HCEC 1CT (cell line): ENCODE measurements at places on chromosomes 12 and 14.

DNA sequence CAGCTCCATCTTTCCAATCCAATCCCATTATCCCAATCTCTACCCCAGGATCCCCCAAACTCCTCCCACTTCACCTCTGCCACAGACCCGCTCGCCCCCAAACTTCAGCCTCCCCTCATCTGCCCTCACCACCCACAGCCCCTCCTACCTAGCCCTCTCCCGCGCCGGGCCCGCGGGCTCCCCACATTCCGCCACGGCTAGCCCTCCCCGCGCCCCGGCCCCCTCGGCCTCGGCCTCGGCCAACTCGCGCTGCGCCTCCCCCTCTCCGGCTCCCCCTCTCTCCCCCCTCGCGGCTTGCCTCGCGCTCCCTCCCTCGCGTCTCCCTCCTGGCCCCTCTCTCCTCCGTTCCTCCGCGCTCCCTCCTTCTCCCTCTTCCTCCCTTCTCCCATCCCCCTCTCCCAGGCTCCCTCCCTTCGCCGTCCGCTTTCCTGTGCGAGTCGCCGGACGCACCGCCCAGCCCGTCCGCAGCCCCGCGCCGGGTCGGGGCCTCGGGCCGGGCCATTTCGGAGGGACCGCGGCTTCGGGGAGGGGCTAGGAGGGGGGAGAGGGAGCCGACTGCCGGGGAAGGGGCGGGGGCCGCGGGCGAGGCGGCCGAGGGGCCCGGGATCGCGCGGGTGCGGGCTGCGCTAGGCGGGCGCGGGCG is at the start of gene ATN1:
Gene ATN1 (plus strand): TSS at position 581 of the 643 bp plus-strand sequence. CDS start 6,043 bp downstream, outside the sequence.
- peak; percentile 77 for DNase-seq

GRCh38 chr14:66508547-66508845 is 549 bp downstream of the GPHN start:
- no peak for DNase-seq

GRCh38 chr12:125922330-125922729 is 857.1 kb downstream of the AACS start:
- DNase-seq: no peak

DNA sequence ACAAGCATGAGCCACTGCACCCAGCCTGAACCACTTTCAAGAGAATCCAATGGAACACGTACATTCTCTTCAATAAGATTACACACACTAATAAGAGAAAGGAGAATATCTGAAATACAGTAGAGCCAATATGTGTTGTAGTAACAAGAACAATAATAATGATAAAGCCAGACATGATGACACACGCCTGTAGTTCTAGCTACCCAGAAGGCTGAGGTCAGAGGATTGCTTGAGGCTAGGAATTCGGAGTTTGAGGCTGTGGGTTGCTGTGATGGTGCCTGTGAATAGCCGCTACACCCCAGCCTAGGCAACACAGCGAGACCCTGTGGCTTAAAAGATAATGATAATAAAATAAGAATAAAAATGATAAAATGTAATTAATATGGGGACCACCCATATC is 15.6 kb downstream of the APOBEC1 start:
- DNase-seq: no peak

- no peak for DNase-seq
These were observed 348.7 kb downstream of the NAV3 start for GRCh38 chr12:78179346-78179745.

GRCh38 chr14:61130512-61131260 is 149.6 kb downstream of the SLC38A6 start:
- no peak for DNase-seq

GRCh38 chr12:54173066-54173726 is 15.6 kb downstream of the SMUG1 start:
- no peak for DNase-seq

DNA sequence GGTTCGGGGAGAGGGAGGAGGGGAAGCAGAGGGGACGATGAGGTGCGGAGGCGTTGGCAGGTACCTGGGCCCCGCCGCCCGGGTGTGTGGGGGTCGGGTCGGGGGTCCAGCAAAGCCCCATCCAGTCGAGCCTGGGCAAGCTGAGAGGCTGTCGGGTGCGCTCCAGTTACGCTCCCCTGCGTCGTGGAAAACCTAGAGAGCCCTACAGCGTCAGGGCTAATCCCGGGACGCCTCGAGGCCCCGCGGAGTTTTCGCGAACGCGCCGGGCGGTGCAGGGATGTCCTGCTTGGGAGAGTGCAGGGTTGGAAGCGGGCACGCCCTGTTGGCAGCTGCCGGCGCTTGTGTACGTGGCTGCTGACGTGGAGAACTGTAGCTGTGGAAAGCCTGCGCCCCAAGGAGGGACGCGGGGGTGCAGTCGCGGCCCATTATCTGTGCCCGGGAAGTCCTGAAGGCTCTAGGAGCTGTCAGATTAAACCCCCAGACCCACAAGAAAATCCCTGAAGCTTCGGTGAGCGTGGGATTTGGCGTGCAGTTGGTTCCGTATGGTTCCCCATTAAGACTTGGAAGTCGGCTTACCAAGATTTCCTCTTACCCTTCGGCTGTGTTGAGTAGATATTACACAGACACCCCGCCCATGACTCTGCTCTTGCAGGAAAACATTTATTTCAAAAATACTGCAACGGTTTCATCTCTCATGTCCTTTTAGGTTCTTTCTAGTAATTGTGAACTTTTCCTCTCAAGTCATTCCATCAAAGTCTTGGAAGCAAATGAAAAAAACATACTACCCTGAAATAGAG is 11.3 kb upstream of the SLC38A2 start:
- DNase-seq: peak; percentile 96

DNA sequence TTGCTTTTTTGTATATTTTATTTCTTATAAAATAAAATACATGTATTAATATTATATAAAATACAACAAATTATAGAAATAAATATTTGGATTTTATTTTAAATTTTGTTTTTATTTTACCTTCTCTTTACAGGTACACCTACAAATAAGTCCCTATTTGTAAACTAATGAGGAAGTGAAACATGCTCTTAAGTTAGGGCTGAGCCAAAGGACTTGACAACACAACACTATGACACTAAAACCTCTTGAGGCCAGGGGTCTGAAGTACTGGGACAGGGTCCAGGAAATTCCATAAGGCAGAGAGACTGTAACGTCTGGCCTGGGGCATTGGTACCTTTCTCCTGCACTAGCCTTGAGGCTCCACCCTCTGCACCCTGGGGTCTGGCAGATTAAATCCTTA is 293.2 kb downstream of the FOXN3 start:
- no peak for DNase-seq

DNA sequence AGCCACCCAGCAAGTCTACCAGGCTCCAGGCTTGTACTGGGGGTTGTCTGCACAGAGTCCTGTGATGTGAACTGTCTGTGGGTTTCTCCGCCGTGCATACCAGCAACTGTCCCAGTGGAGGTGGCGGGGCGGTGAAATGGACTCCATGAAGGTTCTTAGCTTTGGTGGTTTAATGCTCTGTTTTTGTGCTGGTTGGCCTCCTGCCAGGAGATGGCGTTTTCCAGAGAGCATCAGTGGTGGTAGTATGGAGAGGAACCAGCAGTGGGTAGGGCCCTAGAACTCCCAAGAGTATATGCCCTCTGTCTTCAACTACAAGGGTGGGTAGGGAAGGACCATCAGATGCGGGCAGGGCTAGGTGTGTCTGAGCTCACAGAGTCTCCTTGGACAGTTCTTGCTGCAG is 303.8 kb downstream of the TMEM121 start:
- DNase-seq: no peak

GRCh38 chr12:132444957-132445883 is 44.7 kb upstream of the FBRSL1 start:
- no peak for DNase-seq

- no peak for DNase-seq
These were observed 29.4 kb upstream of the ACTN1 start for GRCh38 chr14:69008421-69008884.

DNA sequence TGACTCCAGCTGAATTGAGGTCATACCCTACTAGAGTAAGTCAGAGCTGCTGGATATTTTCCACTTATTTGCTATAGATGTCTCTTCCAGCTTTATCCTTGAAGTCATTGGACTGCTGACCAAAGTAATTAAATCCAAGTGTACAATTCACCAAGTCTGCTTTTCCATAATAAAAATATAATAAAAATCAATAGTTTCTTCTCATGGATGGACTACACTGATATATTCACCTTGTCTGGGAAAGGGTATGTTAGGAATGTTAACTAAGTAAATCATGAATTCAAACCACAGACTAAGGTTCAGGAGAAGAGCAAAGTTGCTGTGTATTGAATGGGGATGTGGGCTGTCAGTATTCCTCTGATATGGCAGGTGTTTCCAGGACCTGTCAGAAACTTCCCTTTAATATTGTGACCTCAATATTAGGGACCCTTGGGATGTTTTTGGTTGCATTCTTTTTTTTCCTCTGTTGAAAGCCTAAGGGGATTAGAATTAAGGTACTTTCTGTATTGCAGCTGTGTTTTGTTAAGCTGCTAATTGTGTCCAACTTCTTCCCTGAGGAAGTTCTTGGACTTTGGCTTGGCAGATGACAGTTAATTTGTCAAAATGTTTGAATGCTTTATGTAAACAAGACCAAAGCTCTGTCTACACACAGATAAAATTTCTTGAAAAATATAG is 284.0 kb downstream of the ATP23 start:
- DNase-seq: no peak

GRCh38 chr12:5511644-5512600 is 80.0 kb downstream of the NTF3 start:
- DNase-seq: no peak

DNA sequence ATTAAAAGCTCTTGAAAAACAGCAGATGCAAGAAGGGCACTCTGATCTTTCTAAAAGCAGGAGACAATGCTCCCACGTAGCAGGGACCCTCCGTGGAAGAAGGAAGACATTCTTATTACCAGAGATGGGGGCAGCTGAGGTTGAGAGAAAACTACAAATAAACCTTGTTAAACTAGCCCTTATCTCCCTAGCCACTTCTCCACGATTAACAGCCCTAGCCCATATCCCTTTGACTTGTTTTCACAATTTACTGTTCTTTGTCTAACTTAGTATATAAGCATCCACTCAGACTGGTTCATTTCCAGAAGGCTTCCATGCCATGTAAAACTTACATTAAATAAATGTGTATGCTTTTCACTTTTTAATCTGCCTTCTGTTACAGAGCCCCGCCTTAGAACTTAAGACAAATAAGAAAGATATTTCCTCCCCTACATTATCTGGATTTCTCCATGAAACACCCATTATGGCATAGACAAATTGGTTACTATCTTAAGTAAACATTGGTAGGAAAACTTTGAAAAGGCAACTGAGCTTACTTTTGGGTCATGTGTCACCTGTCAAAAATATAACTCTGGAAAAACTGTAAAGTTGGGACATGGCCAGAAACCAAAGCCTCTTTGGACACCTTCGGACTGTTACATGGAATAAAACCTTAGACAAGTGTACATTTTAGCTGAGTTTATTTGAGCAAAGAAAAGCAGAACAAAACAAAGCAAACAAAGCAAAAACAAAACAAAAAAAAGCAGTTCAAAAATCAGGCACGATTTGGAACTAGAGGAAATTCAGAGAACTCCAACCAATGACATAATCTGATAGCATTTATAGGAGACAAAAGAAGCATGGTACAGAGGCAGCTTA is 4.9 kb upstream of the RNASE1 start:
- DNase-seq: no peak

GRCh38 chr12:125451408-125451807 is 386.2 kb downstream of the AACS start:
- DNase-seq: no peak

DNA sequence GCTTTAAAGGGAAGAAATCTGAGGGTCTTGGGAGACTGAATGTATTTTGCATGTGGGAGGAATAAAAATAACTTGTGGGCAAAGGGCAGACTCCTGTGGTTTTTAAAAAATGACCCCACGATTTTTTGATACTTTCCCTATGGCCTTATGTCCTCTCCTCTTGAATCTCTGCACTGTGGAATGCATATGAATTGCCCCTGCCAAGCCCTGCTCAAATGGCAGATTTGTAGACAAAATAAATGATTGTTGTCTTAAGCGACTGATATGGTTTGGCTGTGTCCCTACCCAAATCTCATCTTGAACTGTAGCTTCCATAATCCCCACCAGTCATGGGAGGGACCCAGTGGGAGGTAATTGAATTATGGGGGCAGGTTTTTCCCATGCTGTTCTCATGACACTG is 223.8 kb downstream of the DACT1 start:
- no peak for DNase-seq

DNA sequence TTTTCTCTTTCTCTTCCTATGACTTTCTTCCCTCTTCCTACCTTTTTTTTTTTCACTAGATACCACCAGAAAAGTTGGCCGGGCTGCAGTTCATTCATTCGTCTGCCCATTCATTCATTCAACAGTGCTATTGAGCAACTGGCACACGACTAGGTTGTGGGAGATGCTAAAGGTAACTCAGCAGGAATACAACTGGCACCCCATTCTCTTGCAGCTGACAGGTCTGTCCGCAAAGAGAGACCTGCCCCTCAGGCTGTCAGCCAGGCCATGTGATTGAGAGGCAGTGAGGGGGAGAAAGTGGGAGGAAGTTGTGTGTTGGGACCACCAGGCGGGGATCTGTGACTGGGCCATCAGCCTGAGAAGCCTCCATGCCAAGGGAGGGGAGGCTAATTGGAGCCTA is 105.2 kb downstream of the TSPAN9 start:
- no peak for DNase-seq

- DNase-seq: no peak
These were observed 43.7 kb downstream of the DEGS2 start for GRCh38 chr14:100115726-100116125.

DNA sequence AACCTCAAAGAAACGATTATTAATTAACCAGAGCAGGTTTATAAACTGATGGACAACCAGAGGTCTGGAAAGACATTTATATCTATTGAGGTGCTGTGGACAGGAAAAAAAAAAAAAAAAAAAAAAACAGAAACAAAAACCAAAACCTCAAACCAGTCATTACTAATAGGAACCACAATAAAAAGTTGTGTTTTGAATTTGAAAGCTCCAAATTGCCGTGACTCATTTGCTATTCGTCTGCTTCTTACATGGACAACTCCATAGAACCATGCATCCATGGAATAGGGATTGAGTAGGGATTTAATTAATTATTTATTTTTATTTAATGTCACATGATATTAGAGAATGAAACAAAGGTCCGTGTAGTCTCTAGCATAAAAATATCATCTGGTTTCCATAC is 134.1 kb upstream of the SSTR1 start:
- peak; percentile 35 for DNase-seq

GRCh38 chr12:41188058-41188840 is at the start of gene PDZRN4:
Gene PDZRN4, plus strand, starts transcription at chr12:41188320.
- no peak for DNase-seq

- peak; percentile 66 for DNase-seq
These were observed 254.7 kb downstream of the IPO8 start for GRCh38 chr12:30440826-30441602.

DNA sequence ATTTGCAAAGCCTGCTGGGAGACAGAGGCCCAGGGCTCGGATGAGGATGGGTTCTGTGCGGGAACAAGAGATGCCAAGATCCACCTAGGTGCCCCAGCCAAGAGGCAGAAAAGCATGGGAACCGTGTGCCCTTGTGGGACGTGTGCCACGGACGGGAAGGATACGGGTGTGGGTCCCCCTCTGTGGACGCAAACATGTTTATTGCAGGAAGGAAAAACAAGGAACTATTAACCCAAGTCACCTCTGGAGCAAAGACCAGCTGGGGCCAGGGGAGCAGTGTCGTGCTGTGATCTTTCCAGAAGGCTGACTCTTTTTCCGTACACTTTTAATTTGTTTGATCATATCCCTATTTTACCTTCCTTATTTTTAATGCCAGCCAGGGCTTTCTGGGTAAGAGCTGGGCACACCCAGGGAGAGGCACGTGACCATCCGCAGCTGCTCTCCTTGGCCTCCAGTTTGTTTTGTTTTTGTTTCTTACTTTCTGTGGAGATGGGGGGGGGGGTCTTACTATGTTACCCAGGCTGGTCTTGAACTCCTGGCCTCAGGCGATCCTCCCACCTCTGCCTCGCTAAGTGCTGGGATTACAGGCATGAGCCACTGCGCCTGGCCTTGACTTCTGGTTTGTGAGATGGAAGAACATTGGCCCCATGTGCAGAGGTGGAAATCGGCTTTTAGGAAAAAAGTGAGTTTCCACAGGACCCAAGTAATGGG is 20.7 kb downstream of the SCARB1 start:
- no peak for DNase-seq
